ENCODE measurements at places on chromosomes 4 and X.

DNA sequence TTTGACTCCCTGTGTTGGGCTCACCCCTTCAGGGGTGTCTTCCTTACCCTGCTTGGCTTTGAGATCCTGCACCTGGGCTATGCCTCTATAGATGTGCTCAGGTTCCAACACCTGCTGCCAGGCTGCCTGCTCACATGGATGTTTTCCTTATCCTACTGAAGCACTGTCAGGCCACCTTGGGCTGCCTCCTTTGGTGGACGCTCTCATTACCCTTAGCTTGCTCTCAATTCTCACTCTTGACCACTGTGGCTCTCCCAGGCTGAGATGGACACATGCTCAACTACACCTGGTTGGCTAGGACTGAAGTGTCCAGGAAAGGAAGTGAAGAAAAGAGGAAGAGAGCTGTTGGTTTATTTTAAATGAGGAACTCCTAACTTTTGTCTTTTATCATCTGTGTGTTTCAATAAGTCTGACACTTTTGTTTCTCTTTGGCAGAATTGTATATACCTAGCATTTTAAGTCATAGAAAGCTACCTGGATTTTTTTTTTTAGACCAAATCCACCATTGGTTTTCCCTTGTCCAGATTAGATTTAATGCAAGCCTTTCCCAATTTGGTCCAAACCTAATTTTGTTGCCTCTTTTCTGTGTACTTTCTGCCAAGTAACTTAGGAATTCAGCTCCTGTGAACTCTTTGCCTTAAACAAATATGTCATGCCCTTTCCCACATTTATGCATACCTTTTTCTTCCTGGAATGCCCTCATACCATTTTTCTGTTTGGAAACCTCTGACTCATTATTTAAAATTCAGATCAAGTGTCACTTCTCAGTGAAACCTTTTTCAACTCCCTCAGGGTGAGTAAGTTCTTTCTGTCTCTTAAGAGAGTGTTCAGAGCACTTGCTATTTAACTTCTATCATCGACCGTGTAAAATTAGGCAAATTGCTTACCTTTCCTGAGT, 175.8 kb downstream of the GC start:
- no peak for DNase-seq

DNA sequence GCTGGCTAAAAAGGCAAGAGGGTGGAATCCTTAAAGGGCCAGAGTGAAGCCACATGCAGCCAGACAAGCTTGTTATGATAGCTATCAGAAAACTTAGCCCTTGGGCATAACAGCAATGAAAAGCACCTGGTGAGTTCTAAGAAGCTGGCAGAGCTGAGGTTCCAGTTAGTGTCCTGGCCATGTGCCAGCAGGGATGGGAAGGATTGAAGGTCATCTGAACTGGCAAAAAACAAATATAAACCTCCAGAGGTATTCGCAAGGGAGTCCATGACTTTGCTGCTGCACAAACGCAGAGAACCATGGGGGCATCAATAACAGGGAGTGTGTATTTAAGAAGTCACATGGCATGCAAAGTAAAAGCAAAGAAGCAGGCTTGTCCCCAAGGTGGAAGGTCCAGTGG, 208.9 kb downstream of the FAM47A start:
- no peak for DNase-seq

DNA sequence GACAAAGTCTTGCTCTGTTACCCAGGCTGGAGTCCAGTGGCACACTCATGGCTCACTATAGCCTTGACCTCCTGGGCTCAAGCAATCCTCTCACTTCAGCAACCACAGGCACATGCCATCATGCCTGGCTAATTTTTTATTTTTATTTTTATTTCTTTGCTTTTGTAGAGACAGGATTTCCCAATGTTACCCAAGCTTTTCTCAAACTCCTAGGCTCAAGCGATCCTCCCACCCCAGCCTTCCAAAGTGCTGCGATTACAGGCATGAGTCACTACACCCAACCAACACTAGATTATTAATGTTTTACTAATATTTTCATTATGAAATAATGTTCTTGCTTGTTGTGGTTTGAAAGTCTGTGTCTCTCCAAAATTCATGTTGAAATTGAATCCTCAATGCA, 5.2 kb upstream of the ACTRT1 start:
- no peak for DNase-seq

- no peak for DNase-seq
These were observed 2.4 kb upstream of the MORF4L2 start for GRCh38 chrX:103688946-103689345.

- no peak for DNase-seq
These were observed 36.6 kb upstream of the TMPRSS11E start for GRCh38 chr4:68410643-68411042.

- no peak for DNase-seq
These were observed 142.2 kb downstream of the SH2D1A start for GRCh38 chrX:124488412-124489161.

DNA sequence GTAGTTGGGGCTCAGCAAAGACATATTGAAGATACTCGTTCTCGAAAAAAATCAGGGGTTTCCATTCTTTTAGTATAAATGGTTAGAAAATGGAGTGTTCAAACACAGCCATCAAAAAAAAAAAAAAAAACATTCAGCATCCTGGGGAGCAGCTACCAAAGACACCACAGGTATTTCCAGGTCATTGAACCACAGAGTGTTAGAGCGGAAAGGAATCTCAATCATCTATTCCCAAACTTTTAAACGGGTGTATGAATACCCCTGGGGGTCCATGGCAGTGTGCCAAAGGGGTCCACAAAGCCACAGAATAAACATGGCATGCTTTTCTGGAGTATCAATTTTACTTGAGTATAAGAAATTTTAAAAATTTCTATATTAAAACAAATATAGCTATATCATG, 6.9 kb upstream of the FGF16 start:
- DNase-seq = no peak

GRCh38 chrX:120790118-120790517, 85.5 kb downstream of the CT47B1 start:
- peak; percentile 9 for DNase-seq

GRCh38 chr4:113006632-113007031, 42.8 kb upstream of the ANK2 start:
- no peak for DNase-seq

GRCh38 chr4:16869594-16870245, 28.7 kb downstream of the LDB2 start:
- no peak for DNase-seq

- DNase-seq = no peak
These were observed 107.4 kb downstream of the CT47B1 start for GRCh38 chrX:120768254-120768653.

DNA sequence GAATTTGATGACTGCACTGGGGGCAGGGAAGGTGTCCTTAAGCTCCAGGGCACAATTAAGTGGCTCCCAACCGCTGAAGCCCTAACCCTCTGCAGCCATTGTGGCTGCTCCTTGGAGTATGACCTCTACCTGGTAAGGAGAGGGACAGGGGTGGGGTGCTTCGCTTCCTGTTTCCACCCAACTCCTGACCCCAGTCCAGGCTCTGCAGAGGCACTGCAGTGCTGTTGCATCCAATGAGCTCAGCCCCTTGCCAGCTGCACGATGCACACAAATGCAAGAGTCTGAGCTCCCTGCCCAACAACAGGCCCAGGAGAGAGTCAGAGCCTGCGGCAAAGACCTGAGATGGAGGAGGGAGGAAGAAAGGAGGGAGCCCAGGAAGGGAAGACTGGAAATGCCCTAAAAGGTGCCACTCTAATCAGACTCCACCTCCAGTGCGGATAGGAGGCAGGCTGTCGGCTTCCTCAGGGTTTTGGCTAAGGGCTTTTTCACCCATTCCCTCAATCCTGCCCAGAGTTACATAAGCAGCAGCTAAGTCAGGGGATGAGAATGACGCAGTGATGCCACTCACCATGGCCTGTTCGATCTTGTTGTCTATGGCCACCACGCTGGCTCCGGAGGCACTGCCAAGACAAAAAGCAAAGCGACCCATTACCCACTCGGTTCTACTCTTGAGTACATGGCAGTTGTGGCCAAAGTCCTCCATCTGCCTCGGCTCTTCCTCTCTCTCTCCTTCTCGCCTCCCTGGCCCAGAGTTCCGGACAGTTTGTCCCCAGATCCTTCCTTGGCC, 60.1 kb downstream of the TSC22D3 start:
- no peak for DNase-seq

DNA sequence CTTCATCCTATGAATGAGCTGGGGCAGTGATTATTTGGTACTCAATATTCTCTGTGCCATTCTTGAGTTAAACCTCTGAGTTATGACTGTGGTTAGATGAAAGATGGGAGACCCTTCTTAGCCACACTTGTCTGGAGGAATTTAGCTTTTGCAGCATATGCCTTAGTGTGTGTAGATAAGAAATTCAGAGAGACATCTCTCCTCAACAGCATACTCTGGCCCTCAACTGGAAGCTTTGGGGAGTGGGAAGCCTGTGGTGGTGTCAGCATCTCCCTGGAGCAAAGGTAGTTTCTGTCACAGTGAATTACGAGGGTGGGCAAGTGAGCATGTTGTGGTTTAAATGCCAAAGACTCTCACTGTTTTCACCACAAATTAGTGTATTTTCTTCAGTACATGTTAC, 58.7 kb downstream of the UGT2A3 start:
- no peak for DNase-seq

DNA sequence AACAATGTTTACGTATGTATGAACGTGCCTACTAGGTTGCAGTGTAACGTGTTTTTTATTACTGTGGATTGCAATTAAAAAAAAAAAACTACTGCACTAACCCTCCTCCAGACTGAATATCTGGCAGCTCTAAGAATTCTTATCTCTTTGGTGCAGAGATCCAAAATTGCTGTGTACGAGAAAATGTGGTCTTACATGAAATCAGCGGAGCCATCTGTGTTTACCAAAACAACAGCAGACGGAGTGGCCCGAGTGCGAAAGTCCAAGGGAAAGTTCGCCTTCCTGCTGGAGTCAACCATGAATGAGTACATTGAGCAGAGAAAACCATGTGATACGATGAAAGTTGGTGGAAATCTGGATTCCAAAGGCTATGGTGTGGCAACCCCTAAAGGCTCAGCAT, 268.1 kb downstream of the THOC2 start:
- DNase-seq = no peak

- DNase-seq = no peak
These were observed 44.5 kb upstream of the BLTP1 start for GRCh38 chr4:122107680-122108079.

DNA sequence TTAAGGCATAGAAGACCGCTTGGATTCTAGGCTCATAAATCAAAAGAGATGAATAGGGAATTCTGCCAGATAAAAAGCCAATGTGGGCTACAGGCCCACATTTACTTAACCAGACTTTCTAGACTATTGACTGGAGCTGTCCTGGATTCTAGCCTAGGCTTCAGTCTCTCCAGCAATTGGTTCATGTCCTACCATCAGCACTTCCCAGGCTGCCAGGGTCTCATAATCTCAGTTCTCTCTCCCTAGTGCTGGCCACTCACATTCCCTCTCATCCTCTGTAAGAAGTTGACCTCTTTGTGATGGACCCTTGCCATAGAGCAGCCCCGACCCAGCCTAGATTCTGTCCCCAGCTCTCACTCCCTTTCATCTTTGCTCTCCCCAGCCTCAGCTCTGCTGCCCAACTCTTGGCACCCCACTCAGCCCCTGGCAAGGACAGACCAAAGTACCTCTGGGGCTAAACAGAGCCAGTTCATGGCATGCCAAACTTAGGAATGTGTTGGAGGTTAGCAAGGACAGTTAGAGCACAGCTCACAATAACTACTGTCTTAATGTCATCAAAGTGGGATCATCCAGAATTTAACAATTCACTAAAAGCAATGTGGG, 396.2 kb downstream of the INPP4B start:
- no peak for DNase-seq

DNA sequence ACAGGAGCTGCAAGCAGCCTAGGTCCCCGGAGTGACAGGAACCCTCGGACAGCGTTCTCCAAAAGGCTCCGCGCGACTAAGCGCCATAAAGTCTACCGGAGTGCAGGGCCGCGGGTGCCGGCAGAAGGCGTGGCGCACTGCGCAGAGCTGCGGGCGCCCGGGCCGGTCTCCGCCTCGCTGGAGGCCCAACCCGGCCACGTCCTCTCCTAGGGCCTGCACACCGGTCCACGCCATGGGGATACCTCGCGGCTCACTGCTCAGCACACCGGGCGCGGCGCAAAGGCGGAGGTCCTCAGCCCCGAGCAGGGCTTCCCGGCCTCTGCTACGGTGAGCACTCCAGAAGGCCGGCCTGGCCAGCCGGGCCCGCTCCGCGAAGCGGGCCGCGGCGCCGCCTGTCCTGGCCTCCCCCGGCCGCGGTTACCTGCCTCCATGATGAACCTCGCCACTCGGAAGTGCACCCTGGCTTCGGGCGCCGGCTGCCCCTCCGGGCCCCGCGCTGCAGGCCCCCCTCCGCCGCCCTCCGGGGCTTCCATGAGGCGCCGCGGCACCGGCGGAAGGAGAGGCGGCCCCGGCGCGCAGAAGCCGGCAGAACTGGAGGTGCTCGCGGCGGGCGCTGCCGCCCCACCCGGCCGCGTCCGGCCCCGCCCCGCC, at the start of gene CCNQ:
Gene CCNQ, minus strand, starts transcription at position 599 of the 651 bp plus-strand sequence. Its CDS starts 66 bp downstream, at position 533.
- no peak for DNase-seq

GRCh38 chr4:17437396-17437795, 74.5 kb downstream of the QDPR start:
- no peak for DNase-seq

DNA sequence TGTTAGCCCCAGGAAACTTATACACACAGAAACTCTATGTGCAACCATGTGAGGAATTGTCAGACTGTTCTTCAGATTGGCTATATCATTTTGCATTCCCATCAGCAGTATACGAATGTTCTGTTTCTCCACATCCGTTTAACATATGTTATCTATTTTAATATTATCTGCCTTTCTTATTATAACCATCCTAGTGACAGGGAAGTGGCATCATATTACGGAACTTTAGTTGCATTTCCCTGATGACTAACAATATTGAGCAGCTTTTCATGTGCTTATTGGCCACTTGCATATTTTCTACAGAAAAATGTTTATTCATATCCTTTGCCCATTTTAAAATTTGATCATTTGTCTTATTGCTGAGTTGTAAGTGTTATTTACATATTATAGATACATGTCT, 36.5 kb upstream of the IL15 start:
- no peak for DNase-seq

GRCh38 chr4:139555705-139556070, 331 bp downstream of the SETD7 start:
- DNase-seq = no peak

DNA sequence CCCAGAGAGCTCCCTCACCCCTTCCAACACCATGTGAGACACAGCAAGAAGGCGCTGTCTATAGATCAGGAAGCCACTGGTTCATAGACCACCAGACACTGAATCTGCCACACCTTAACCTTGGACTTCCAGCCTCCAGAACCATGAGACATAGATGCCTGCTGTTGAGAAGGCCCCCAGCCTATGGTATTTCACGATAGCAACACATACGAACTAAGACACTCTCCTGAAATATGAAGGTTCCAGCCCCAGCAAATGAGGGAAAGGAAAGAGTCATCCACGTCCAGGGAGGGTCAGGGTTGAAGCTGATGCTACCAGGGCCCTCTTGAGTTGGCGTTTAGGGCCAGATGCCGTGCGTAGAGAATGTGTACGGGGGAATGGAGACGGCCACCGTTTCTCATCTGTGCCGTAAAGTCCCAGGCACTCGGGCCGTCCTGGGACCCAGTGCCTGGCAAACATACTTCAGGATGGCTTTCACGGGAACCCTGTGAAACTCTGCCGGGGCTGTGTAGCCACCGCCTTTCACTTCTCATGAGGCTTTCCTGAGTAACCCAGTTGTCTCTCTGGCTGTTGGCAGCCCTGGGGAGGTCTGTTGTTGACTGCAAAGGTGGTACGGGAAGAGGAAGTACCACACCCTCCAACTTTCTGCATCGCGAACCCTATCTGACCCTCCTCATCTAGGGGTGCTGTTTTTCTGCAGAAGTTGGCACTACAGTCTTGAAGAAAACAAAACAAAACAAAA, 17.7 kb upstream of the P2RY8 start:
- no peak for DNase-seq

All from GM18507 (cell line).